ENCODE measurements at places on chromosomes 7 and 10. TPM values are rescaled to one million over a fixed set of nuclear protein-coding genes. Genes with fewer than 3 reads are reported as not detected.

DNA sequence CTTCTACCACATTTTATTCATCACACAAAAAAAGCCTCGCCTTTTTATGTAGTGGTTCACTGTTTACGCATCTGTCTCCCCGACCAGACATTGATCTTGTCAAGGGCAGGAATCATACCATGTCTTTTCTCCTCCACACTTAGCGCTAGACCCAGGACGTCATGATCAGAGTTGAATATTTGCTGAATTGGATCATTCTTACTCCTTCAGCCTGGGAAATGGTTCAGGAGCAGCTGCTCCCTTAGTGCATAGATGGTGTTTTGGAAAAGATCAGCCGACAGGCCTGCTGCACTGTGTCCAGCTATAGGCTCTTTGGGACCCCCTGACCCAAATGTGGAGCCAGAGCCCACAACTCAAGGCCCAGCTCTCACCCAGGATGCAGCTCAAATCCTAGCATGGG is 249.1 kb upstream of the TMEM72 start:
- DNase-seq = no peak
- H3K27me3 ChIP-seq = peaks cover 4% of the 10 kb centered on the region
- H3K4me3 ChIP-seq = no peak overlapping the region
- no peaks in the 10 kb centered on the region for H3K36me3 ChIP-seq
- no peak overlapping the region for H3K27ac ChIP-seq
- H3K4me1 ChIP-seq = no peaks in the 10 kb centered on the region

DNA sequence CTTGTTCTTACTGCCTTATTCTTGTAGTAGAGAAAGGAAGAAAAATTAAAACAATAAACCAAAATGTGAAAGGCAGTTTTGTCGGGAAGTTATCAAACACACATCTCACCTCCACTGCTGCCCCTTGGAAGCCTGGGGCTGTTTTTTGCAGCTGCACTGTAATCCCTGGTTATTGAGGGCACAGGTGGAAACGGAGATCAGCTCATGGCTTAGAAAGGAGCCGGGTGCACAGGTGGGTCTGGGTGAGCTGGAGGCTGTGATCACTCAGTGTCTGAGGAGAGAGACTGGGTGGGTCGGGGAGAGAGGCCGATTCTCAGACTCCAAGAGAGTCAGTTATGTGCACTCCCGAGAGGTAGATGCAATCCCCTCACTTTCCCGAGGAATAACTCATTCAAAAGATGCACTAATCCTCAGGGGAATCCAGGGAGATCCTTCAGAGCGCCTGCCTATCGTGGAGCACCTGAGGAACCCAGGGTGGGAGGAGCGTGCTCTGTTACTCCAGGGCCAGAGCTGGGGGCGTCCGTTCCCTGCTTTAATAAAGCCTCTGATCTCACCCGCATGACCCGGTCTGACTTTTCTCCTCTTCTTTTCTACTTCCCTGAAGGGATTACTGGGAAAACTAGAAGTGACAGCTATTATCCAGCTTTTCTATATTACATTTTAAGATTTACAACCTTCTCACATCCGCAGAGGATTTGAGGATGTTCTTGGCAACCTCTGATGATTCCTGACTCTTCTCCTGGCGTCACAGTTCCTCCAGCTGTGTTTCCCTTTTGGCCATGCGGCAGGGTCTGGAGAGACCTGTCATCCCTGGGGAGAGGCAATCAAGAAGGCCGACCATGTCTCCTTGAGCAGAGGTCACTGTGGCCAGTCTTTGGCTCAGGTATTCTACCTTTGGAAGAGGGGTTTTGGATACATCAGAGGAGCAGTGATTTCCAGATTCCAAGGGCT is 82.1 kb downstream of the CAMK1D start:
- H3K36me3 ChIP-seq = no peaks in the 10 kb centered on the region
- no peak overlapping the region for H3K4me3 ChIP-seq
- no peaks in the 10 kb centered on the region for H3K27me3 ChIP-seq
- no peak overlapping the region for H3K27ac ChIP-seq
- H3K4me1 ChIP-seq = peaks cover 4% of the 10 kb centered on the region

- no peaks in the 10 kb centered on the region for H3K27me3 ChIP-seq
- H3K4me3 ChIP-seq = no peak overlapping the region
- no peak for DNase-seq
- H3K4me1 ChIP-seq = no peaks in the 10 kb centered on the region
Measured at GRCh38 chr10:29471544-29471859, 163.3 kb downstream of the SVIL start.

- H3K36me3 ChIP-seq = peaks cover 15% of the 10 kb centered on the region
- no peak for DNase-seq
- no peak overlapping the region for H3K27ac ChIP-seq
- H3K4me1 ChIP-seq = peaks cover 26% of the 10 kb centered on the region
- H3K4me3 ChIP-seq = no peak overlapping the region
Measured at GRCh38 chr10:118034791-118035261, 11.9 kb downstream of the RAB11FIP2 start.

DNA sequence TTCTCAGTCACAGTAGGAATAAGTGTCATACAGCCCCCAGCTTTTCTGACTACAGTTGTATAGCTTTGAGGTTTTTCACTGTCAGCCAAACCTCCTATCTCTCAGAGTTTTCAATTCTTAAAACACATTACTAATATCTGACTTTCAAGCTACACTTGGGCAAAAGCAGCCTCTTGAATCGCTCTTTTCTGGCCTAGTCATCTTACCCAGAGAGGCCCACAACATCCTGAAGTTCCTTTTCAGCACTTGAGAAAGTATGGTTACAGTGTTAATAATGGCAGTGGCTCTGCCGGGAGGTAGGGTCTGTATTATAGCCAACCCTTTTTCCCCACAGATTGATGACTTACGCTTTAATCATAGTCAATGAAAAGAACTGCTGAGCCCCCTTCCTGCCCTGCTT is 181.0 kb downstream of the LRRC4 start:
- H3K27ac ChIP-seq = peak overlapping the region; percentile 84
- DNase-seq = peak; percentile 68
- H3K27me3 ChIP-seq = no peaks in the 10 kb centered on the region
- H3K36me3 ChIP-seq = peaks cover 23% of the 10 kb centered on the region
- H3K4me3 ChIP-seq = no peak overlapping the region

- H3K36me3 ChIP-seq = no peaks in the 10 kb centered on the region
- H3K27me3 ChIP-seq = peaks cover 3% of the 10 kb centered on the region
- no peak overlapping the region for H3K4me3 ChIP-seq
- no peak for DNase-seq
- no peaks in the 10 kb centered on the region for H3K4me1 ChIP-seq
Measured at GRCh38 chr7:39091145-39091544, 113.4 kb downstream of the POU6F2 start.

GRCh38 chr7:26978146-26978545 is 113.8 kb upstream of the SKAP2 start:
- H3K36me3 ChIP-seq = peaks cover 1% of the 10 kb centered on the region
- peaks cover 22% of the 10 kb centered on the region for H3K27me3 ChIP-seq
- H3K4me1 ChIP-seq = no peaks in the 10 kb centered on the region
- DNase-seq = no peak
- no peak overlapping the region for H3K27ac ChIP-seq

GRCh38 chr7:124162667-124163066 is 129.8 kb upstream of the TMEM229A start:
- no peak overlapping the region for H3K27ac ChIP-seq
- no peaks in the 10 kb centered on the region for H3K4me1 ChIP-seq
- DNase-seq = no peak
- no peaks in the 10 kb centered on the region for H3K36me3 ChIP-seq
- H3K4me3 ChIP-seq = no peak overlapping the region
- no peaks in the 10 kb centered on the region for H3K27me3 ChIP-seq

Gene TRIM50
- total RNA-seq = not detected

Gene GJC3
- total RNA-seq = 1.1 TPM

Gene SPDYE2B
- not detected for total RNA-seq

Gene GNAT3
- total RNA-seq = not detected
